ENCODE measurements at places on chromosomes 5 and 9.

DNA sequence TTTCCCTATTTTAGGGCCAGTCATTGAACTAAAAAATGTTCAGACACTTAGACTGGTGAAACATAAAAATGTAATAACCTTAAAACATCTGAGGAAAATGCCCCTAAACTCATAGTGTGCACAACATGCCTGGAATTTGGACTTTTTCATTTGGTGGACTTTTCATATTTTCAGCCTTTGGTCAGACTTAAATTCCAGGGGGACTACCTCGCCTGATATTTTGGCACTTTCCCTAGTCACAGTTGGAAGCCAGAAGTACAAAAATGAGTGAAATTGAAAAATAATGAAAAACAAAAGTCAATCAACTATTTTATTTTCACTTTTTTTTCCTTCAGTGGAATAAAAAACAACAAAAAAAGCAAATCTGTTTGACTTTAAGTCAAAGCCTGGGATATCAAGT is 256.2 kb downstream of the ACTL7B start:
- DNase-seq = no peak

GRCh38 chr9:126583144-126583760 is 30.5 kb upstream of the LMX1B start:
- no peak for DNase-seq

- DNase-seq = peak; percentile 16
Measured at GRCh38 chr5:74934949-74935751, 69.0 kb upstream of the FAM169A start.

- DNase-seq = no peak
Measured at GRCh38 chr9:4515958-4516375, 25.7 kb downstream of the SLC1A1 start.

GRCh38 chr5:56712895-56713591 is 102.3 kb upstream of the MAP3K1 start:
- no peak for DNase-seq

DNA sequence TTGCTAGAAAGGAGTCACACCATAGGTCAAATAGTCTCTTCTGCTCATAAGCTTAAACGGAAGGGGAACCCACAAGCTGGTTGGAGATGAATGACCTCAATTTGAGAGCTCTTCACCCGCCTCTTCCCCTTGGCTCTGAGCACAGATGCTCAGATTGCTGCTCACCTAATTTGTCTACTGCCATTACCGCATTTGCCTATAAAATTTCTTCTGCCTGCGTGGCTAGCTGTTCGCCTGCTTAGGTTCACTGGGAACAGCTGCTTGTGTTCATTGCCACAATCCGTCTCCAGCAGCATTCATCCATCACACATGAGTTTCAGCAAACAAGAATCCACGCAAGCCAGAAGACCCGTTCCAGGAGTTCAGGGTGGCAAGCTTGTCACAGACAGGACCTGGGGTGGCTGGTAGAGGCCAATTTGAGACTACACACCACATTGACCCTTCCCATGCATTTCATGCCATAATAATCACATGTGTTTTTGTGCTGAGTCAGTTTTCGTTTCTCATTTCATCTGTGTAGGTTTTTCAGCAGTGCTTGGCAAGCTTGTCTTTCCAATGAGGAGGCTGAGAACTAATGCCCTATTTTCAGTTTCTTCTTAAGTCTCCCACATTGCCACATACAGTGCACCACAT is 50.2 kb upstream of the DNAH5 start:
- DNase-seq = no peak

DNA sequence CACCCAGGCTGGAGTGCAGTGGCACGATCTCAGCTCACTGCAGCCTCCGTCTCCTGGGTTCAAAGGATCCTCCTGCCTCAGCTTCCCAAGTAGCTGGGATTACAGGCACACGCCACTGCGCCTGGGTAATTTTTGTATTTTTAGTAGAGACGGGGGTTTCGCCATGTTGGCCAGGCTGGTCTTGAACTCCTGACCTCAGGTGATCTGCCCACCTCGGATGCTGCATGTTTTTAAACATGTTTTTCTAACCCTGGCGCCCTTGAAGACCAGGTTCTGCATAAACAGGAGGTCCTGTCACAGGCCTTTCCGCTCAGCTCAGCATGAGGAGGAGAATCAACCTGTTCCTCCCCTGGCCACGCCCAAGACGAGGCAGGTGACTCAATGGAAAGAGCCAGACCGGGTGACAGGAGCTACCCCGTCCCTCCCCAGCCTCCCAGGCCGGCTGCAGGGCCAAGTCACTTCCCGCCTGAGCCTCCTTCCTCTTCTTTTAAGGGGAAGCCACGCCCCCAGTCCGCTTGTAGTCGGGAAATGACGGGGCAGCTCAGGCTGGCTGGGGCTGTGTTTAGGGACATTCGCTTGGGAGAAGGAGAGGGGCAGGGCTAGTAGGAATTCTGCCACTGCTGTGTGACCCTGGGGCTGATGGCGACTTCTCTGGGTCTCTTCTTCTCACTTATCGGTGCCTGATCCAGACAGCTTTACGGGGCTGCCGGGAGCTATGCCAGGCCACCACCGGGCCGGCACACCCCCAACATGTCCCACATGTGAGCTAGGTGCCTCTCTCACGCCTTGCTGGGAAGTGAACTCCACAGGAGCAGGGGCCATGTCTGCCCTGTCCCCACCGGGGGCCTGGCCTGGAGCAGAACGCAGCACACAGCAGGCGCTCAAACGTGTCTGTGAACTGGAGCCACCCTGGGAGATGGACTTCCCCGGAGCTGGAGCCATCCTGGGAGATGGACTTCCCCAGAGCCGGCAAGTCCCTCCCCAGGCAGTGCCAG is 6.1 kb downstream of the NOTCH1 start:
- DNase-seq = peak; percentile 87

GRCh38 chr9:133943036-133943780 is 48.9 kb downstream of the VAV2 start:
- no peak for DNase-seq

DNA sequence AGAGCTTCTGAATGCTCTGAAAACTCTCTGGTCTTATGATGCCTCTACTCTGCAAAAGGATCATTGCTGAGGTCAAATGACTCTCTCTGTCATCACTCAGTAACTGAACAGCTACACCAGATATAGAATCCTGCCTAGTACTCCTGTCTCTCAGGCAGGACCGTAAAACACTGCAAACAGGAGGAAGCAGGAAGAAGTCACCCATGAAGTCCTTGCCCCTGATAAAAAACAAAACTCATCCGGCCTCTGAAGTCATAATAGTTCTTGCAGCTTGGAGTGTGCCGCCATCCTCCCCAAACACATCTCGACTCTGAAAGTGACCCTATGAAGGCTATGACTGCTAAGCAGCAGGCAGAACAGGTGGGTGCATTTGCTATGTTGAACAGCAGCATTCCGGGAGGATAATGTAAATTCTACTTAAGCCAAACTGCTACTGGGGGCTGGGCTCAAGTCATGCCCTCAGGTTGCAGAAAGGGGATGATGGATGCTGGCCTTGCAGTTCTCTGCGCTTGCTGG is 81.9 kb upstream of the FAM169A start:
- DNase-seq = no peak

- no peak for DNase-seq
Measured at GRCh38 chr9:75633451-75634057, 256.9 kb upstream of the PCSK5 start.

- no peak for DNase-seq
Measured at GRCh38 chr9:127102788-127103187, 19.6 kb downstream of the ANGPTL2 start.

DNA sequence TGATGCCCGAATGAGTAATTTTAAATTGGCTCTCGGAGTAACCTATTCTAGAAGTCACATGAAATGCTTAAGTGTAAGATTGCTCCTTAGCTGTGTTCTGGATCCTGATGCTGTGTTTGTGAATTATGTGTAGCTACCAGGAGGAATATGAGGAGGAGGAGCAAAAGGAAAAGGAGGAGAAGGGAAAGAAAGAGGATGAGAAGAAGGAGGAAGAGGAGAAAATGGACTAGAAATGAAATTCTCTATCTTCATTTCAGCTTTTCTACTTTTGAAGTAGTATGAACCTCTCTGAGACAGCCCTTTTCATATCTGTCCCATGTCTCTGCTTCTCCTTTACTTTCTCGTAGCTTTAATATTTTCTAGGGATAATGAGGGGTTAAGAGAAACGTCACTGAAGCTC is 119.4 kb upstream of the ACTBL2 start:
- no peak for DNase-seq

- no peak for DNase-seq
Measured at GRCh38 chr5:21826884-21827283, 1026.3 kb downstream of the CDH12 start.

DNA sequence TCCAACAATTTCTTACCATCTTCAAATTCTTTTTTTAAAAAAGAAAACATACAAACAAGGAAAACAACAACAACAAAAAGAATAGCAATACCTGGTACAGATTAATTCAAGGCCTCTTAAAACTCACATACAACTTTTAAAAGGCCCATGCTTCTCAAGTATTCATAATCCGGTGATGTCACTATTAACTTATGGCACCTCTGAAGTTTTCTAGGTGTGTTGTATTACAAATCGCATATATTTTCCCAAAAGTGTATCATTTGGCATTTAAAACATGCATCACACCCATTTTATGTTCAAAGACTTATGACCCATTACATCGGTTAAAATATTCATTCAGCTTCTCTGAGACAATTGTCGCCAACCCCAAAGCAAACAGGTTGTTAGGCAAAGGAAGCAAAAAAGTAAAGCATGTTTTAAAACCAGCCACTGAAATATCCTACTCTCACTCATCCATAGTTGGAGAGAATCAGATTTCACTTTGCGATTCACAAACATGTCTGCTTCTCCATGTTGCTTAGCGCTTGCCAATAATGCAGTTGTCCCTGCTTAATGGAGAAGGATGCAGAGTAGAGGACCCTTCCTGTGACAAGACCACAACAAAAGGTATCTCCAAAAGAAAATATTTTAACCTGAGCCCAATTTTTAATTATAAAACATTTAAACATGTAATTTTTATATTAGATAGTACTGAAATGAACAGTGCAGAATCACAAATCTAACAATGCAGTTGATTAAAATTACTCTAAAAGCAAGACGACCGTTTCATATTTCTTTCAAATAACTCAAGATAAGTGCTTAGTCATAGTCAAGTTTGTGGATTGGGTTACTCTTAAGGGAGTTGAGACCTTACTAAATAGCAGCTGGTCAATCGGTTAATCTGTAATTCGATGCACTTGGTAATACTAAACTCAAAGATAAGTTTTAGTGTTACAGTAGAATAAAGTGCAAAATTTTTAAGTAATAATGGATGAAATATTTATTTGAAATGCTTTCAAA is 1.6 kb downstream of the SKP1 start:
- no peak for DNase-seq

- DNase-seq = no peak
Measured at GRCh38 chr9:94083384-94083783, 880 bp upstream of the PTPDC1 start.

GRCh38 chr9:127444921-127445850 is 6.0 kb downstream of the RPL12 start:
- no peak for DNase-seq

GRCh38 chr5:32450952-32451351 is 6.4 kb upstream of the ZFR start:
- DNase-seq = no peak

GRCh38 chr5:115455301-115455707 is 89.3 kb downstream of the FEM1C start:
- no peak for DNase-seq

GRCh38 chr5:181084621-181085195 is 44.6 kb downstream of the BTNL9 start:
- DNase-seq = no peak

DNA sequence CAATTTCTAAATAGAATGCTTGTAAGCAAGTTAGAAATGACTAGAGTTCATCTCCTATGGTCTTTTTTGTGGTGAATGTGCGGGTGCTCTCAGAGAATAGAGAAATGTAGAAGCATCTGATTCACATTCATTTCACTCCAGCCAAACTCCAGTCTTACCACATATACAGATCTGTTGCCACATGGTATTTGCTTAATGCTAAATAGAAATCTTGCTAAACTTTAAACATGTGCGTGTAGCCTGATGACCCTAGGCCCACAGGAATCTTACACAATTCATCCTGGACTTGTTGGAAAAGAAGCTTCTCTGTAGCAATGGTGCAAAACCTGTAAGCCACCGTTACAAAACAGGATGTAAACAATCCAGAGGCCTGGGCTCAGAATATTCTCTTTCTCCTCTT is 135.2 kb downstream of the PCSK1 start:
- DNase-seq = no peak

GRCh38 chr9:135165756-135166519 is 78.5 kb downstream of the OLFM1 start:
- DNase-seq = no peak

- no peak for DNase-seq
Measured at GRCh38 chr5:161295721-161296250, 250.7 kb downstream of the GABRB2 start.

DNA sequence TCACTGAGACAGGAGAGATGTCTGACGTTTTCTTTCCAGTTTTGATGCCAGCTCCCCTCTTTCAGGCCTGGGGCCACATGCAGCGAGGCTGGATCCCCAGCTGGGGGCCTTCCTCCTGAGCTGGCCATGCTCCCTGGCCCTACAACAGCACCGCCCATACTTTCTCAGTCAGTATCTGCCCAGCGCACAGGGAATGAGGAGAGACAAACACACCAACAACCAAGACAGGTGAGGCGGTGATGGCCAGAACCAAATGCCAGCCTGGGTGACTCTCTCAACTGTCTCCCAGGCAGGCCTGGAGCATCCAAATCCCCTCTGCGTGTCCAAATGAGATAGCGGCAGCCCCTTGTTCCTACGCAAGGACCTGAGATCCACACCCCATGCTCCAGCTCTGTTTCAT is 109.6 kb downstream of the ROR2 start:
- DNase-seq = no peak

DNA sequence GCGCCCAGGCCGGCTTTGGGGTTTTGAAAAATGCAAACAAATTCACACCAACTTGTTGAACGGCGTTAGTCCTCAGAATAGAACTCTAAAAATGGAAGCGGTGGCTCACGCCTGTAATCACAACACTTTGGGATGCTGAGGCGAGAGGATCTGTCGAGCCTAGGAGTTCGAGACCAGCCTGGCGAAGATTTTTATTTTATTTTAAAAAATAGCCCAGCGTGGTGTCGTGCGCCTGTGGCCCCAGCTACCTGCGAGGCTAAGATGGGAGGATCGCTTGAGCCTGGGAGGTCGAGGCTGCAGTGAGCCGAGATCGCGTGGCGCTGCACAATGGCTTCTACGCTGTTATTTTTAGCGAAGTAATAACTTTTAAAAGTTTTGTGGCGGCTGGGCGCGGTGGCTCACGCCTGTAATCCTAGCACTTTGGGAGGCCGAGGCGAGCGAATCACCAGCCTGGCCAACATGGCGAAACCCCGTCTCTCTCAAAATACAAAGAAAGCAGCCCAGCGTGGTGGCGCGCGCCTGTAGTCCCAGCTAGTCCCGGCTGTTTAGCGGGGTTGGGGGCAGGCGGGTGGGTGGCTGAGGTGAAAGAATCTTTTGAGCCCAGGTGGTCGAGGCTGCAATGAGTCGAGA is 694 bp upstream of the PLIN2 start:
- peak; percentile 15 for DNase-seq

- no peak for DNase-seq
Measured at GRCh38 chr9:29214154-29214689, 1640.9 kb upstream of the C9orf72 start.
